NCI-H510A treated with DMSO at 0.1 percent for 48 hours (cell line): ENCODE measurements at places on chromosomes 6 and 20.

DNA sequence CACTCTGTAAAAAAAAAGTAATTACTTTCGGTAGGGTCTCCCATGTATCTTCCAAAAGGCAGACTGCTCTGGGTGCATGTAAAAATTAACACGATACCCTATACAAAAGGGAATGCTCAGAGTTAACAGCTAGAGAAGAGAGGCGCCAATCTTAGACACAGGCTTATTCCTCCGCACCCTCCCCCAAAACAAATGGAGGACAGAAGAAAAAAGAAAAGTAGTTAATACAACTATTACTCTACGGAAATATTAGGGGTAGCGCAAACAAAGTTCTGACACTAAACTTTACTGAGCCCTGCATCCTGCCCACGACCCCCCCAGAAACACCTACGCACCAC lies 331 bp upstream of the UFL1 start:
- DNase-seq: peak; percentile 42

GRCh38 chr6:56649053-56649769 lies 6.5 kb upstream of the DST start:
- peak; percentile 99 for DNase-seq

GRCh38 chr6:125598422-125598821 lies 151.0 kb upstream of the HEY2 start:
- DNase-seq: peak; percentile 84

GRCh38 chr6:122154912-122155575 lies 244.4 kb upstream of the HSF2 start:
- no peak for DNase-seq

- DNase-seq: no peak
Observed at GRCh38 chr6:102895683-102896082, 1502.2 kb downstream of the GRIK2 start.

GRCh38 chr6:73497915-73498314 lies 22.9 kb downstream of the EEF1A1 start:
- DNase-seq: no peak

DNA sequence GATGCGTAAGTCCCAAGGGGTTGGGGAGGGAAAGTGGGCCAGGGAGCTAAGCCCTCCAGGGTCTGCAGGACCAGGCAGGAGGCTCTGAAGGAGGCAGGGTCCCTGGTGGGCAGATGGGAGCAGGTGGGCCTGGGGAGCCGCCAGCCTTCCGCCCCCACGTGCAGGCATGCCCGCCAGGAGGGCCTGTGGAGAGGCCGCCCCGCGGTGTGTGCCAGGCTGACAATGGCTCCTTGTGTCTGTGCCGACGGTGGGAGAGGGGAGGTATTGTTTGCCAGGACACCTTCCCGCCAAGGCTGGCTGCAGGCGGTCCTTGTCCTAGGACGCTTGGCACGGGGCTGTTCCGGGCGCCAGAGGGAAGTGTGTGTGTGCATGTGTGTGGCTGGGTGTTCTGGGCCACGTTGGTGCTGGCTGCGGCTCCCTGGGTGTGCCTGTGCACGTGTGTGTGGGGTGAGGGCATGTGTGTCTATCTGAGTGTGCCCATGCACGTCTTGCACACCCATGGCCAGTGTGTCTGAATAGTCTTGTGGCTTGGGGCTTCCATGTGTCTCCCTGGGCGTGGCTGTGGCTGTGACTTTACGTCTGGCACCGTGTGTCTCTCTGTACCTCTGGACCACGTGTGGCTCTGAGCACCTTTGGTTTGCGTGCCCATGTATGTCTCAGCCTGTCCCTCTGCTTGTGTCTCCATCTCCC lies 153.0 kb downstream of the CEBPB start:
- no peak for DNase-seq

DNA sequence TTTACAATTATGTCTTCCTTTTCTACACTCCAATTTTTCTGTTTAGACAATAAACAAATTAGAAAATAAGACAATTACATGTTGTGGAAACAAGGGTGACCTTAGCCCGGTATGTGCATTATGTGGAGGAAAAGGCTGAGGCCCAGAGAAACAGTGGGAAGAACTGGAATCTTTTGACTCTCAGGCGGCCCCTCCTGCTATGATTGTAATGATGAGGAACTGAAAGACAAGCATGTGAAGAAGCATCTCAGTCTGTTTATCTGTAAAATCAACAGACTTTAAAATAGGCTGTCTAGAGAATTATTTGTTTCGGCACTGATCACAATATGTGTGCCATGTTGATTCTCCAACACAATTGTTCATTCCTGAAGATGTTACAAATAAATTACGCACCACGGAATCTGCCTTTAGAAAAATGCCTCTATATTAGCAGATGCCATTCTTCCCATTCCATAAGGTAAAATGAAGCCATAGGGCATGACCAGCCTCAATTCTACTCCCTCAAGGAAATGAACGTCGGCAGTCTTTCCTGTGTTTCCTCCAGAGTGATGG lies 1201.6 kb upstream of the CITED2 start:
- no peak for DNase-seq

DNA sequence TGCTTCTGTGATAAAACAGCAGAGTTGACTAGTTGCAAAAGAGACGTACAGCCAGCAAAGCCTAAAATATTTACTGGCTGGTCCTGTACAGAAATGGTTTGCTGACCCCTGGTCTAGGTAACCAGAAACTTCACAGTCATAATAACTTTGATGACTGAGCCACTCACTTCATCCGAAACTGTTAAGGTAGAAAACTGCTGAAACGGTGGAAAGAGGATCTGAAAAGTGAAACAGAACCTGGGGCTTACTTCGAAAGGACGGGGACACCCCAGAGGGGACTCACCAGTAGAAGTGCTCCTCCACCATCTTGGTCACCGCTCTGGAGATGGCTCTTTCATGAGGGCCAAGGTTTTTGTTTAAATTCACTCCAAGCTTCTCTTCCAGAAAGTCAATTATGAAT lies 16.4 kb downstream of the FAXC start:
- no peak for DNase-seq

DNA sequence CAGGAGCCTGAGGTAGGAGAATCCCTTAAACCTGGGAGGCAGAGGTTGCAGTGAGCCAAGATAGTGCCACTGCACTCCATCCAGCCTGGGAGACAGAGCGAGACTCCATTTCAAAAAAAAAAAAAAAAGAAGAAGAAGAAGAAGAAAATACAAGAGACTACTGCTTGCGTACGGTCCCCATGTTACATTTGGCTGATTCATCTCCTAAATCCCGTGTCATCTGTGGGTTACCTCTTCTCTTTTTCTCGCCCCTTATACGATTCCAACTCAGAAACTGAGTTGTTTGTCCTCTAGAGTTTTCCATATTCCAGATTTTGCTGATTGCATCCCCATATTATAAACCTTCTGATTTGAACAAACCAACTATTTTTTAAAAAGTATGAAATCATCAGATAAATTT lies 62.4 kb upstream of the NELFCD start:
- DNase-seq: no peak

- DNase-seq: no peak
Observed at GRCh38 chr6:15475872-15476271, 187.0 kb downstream of the DTNBP1 start.

GRCh38 chr6:163719028-163719742 lies 304.7 kb downstream of the QKI start:
- no peak for DNase-seq

DNA sequence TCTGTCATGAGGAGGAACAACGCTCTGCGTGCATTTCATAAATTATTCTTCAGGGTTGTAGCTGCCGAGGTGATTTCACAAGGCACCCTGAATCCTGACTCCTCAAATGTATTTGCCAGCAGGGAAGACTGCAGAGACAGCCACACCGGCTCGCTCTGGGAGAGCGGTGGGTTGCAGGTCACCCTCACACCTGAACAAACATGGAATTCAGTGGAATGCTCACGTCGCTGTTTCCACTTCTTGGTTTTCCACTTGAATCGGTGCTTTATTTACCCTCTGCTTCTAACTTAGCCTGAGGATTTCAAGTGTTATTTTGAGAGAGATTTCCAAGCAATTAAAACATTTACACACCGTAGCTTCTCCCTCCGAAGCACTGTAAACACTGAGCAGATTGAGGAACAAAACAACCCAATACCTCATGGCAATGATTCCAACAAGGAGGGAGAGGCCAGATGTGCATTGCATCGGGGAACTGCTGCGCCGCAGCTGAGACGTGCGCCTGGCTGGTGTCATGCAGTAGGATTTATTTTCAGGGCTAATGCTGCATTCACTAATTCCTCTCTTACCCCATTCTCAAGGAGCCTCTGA lies 59.5 kb upstream of the GGTLC1 start:
- DNase-seq: no peak

- DNase-seq: no peak
Observed at GRCh38 chr6:158591134-158591809, 31.4 kb downstream of the TMEM181 start.

- DNase-seq: no peak
Observed at GRCh38 chr20:57991211-57991881, 237.1 kb downstream of the ANKRD60 start.

- no peak for DNase-seq
Observed at GRCh38 chr6:11900662-11901598, 111.2 kb upstream of the HIVEP1 start.

GRCh38 chr6:110366256-110366655 lies 8.1 kb upstream of the METTL24 start:
- no peak for DNase-seq

DNA sequence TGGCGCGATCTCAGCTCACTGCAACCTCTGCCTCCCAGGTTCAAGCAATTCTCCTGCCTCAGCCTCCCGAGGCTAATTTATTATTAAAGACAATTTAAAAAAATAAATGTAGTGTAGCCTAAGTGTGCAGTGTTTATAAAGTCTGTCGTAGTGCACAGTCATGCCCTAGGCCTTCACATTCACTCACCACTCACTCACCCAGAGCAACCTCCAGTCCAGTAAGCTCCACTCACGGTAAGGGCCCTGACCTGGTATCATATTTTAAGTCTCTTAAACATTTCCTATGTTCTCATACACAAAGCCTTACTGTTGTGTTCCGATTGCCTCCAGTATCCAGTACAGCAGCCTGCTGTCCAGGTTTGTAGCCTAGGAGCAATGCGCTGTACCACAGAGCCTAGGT lies 168.2 kb upstream of the FOXQ1 start:
- DNase-seq: no peak

GRCh38 chr6:30497714-30498113 lies 8.4 kb downstream of the HLA-E start:
- DNase-seq: no peak

DNA sequence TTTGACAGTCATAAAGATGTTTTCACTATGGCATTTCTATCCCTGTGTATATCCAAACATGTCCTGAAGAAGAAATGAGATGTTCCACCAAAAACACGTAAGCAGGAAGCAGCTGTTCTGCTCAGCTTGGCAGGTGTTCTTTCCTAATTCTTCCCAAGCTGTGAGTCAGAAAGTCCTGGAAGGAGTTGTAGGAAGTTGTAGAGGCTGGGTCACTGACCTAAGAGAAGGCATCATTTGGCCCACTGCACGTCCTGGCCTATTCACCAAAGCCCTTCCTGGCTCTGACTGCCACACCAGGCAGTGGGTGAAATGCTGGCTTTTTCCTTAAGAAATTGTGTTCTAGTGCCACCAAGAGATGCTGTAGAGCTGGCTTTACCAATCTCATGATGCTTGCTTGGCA lies 40.3 kb downstream of the STX11 start:
- no peak for DNase-seq

DNA sequence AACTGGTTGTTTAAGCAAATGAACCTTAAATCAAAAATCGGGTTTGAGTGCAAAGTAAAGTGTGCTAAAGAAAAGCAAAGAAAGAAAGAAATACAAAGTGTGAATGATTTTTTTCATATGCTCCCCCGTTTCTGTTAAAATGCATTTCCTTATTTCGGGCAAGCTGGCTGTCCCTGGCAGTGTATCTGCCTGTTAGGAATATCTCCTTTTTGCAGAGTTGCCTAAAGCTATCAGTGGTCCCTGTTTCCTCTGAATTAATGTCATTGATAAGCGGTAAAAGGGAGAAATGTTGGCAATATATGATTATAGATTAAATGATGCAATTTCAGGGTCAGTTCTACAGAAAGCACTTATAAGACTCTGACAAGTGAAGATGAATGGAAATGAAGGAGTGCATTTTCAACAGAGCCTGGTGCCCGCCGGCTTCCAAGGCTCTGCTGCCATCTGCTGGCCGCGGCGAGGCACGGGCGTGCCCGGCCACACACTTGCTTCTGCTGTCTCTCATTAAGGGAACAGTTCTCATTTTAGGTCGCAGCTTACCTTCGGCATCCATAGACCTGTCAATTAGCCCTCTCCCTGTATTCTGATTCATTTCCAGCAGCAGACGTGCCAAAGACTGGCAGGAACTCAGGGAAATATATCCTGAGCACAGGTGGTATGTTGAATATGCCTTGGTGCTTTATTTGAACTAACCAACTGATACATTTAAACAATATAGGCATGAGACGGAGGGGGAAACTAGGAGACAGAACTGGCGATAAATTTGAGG lies 381.9 kb downstream of the C6orf118 start:
- peak; percentile 52 for DNase-seq

DNA sequence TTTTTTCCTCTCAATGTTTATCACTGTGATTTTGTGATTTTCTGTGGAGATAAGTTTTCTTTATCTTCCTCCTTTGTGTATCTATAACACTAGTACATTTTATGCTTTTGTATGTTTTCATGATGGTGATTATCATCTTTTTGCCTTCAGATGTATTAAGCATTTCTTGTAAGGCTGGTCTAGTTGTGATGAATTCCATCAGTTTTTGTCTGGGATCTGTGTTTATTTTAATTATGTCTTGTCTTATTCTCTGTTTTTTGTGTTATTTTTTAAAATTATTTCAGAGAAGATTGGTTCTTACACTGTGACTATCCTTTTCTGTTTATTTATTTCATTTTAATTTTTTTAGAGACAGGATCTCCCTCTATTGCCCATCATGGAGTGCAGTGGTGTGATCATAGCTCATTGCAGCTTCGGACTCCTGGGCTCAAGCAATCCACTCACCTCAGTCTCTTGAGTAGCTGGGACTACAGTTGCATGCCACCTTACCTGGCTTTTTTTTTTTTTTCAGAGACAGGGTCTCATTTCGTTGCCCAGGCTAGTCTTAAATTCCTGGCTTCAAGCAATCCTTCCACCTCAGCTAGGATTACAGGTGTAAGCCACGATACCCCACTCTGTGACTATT lies 187.4 kb downstream of the SLC16A10 start:
- no peak for DNase-seq

GRCh38 chr20:62367633-62368391 lies 700 bp upstream of the LAMA5 start:
- peak; percentile 49 for DNase-seq

DNA sequence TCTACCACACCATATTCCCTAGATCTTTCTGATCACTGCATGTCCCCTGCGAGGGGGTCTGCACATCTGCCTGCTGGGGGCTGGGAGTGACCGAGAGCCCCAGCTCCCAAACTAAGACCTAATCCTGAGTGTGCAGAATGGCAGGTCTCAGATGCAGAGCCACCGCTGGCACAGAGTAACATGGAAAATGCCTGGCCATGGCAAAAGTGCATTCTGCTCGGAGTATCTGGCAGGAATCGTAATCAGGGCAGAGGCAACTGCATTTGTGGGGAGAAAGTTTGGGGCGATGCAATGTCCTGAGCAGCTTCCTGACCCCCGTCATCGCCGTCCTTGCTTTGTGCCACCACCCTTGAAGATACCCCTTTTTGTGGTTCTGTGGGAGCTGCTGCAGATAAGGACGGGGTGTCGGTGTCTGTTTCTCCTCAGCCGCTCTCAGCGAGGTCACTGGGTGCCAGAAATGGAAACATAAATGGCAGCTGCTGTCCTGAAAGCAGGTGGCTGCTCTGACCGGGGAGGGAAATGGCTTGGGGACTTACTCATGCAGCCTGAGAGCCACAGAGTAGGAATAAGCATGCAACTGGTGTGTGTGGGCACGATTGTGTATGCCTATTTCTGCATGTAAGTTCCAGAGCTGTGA lies 157.9 kb downstream of the LY86 start:
- no peak for DNase-seq
